ENCODE measurements at places on chromosomes 3 and 15.

- DNase-seq = no peak
Measured at GRCh38 chr3:30181178-30181465, 425.3 kb upstream of the TGFBR2 start.

GRCh38 chr3:78267235-78267634, 1227.3 kb downstream of the ROBO2 start:
- no peak for DNase-seq

DNA sequence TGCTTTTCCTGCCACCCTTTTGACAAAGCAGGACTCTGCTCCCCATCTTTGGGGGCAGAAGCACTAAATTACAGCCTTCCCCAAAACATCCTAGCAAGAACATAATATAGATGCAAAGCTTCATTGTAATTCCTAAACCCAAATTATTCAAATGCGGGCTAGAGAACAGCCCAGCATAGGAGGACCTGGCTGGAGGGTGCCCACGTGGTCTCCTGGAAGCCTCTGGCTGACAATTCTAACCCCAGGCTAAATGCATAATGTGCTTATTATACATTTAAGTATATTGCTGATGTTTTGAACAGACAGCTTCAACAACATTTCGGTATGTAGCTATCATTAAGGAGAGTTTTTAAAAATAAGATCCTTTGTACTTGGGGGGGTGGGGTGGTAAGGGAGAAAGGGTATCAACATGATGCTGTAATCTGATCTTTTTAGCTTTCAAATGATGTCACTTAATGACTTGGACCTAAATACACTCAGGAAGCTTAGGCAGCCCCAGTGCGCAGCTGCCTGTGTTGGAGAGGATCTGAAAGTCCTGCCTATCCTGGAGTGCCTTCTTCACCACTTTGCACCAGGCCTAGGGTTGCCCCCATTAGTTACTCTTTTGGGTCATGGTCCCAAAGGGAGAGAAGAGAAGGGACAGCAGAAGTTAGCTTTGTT, 57.2 kb upstream of the USP3 start:
- DNase-seq = no peak

GRCh38 chr3:43031485-43031884, 52.4 kb downstream of the GASK1A start:
- DNase-seq = no peak

DNA sequence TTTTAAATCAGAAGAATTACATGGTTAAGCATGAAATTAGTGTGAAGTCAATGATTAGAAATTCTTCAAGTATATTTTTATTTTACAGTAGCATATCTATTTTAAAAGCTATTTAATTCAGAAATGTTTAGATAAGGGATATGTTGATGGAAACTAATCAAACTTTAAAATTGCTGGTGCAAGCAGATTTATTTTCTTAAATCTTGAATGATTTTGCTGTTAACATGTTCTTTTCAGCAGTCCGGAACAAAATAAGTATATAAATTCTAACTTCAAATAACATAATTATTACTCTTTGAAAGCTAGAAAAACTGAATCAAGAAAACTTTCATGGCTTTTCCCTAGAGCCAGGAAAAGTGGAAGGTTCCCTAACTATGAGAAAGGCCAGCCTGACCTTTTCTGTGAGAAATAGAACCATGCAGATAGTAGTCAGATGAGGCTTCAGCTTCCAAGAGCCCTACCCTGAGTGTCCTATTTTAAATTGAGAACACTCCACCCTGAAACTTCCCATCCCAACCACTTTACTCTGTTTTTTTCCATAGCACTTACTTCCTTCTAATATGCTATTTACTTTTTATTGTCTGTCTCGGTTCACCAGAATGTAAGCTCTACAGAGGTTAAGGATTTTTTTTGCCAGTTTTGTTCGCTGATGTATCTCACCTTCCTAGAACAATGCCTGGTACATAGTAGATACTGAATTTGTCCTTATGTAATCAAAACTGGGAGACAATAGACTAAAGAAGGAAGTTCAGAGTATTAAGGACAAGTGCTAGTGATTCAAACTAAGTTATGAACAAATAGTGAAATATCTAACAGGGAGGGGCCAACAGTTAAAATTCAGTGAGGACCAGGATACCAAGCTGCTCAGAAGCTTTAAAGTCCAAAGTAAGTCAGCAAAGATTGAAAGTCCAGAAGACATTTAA, 66.8 kb downstream of the CD200R1L start:
- no peak for DNase-seq

DNA sequence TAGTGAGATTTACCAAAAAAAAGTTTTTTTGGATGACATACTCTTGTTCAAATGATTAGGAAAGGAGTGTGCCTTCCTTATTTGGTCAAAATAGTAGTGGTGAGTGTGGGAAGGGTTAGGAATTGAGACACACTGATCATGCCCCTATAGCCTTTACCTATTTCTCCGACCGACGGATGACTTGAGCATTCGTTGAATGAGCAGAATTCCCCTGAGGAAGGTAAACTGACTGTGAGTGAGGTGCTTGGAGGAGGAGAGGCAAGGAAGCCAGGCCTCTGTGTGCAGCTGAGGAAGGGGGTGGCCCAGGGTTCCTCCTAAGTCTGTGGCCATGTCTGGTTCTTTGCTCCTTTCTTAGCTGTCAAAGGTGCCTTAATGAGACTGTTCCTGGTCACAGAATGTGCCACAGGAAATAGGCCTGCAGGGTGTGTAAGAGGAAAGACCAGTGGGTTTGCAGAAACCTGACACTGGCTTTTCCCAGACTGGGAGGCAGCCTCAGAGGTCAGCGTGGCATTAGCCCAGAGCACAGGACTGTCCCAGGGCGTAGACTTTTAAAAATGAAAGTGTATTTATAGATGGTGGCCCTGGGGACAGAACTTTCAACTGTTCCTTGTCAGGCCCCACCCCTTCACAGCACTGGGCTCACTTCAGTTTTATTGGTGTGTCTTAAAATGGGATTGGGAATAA, 307.7 kb upstream of the C2CD4B start:
- DNase-seq = no peak

- no peak for DNase-seq
Measured at GRCh38 chr15:57607570-57608000, 15.9 kb downstream of the MYZAP start.

- DNase-seq = no peak
Measured at GRCh38 chr3:48984663-48985062, 5.4 kb upstream of the P4HTM start.

DNA sequence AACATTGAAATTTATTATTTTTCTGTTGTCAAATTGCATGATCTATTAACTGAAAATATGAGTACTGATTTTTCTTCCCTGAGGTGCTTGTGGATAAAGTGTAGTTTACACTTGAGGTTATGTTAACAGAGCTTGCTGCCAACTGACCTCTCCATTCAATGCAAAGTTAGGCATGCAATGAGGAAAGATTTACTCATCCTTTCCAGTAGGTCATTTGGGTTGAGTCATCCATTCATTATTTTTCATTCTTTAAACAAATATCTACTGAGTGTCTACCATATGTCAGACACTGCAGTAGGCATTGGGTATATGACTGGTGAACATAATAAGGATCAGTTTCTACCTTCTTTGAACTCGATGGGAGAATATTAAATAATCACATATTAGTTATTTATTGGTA, 604.1 kb downstream of the EDEM1 start:
- DNase-seq = no peak

GRCh38 chr3:17605032-17605431, 137.4 kb downstream of the TBC1D5 start:
- no peak for DNase-seq

- no peak for DNase-seq
Measured at GRCh38 chr3:197533927-197534725, 21.6 kb downstream of the BDH1 start.

DNA sequence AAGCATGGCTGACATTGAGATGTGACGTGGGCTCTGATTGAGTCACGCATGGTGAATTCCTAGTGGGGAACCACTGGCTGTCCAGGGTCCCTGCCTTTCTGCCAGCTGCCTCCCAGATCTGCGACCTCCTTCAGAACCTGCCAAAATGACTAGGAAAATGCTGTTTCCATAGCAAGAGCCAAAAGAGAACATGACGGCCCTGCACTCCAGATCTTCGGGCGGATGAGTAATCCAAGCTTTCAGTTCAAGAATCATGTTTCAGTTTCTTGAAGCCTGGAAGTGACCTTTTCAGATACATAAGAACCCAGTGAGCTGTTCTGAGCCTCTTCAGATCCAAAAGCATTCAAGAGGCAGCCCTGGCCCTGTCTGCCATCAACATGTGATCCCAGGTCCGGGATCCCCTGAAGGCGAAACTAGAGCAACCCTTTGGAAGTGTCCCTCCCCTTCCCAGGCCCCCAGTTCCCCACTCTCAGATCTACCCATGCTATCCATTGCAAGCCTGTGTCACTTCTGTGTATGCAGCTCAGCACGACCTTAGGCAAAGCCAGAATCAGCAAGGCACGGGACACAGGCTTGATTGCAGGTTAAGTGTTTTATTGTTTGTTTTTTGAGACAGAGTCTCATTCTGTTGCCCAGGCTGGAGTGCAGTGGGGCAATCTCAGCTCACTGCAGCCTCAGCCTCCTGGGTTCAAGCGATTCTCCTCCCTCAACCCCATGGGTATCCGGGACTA, 19.7 kb downstream of the ANKRD63 start:
- DNase-seq = no peak

- no peak for DNase-seq
Measured at GRCh38 chr3:194705761-194706160, 20.1 kb downstream of the FAM43A start.

- DNase-seq = no peak
Measured at GRCh38 chr3:97889814-97890213, 68.0 kb downstream of the CRYBG3 start.

DNA sequence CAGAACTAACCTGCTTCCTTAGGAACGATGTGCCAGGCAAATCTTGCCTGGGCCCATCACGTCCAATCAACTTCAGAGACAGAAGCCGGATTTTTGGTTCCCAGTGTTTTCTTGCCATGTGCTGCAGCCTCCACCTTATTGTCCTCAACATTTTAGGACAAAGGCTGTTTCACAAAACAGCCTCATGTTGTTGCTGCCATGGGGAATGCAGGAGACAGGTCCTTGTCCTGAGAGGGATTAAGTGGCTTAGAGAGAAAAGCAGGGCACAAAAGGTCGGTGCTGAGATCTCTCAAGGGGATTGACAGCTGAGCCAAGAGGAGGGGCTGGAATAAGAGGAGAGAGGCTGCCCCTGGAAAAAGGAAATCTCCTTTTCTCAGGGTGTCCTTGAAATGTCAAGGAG, 11.3 kb upstream of the NMNAT3 start:
- DNase-seq = no peak

GRCh38 chr15:48250640-48251076, 44.6 kb downstream of the SLC12A1 start:
- no peak for DNase-seq

DNA sequence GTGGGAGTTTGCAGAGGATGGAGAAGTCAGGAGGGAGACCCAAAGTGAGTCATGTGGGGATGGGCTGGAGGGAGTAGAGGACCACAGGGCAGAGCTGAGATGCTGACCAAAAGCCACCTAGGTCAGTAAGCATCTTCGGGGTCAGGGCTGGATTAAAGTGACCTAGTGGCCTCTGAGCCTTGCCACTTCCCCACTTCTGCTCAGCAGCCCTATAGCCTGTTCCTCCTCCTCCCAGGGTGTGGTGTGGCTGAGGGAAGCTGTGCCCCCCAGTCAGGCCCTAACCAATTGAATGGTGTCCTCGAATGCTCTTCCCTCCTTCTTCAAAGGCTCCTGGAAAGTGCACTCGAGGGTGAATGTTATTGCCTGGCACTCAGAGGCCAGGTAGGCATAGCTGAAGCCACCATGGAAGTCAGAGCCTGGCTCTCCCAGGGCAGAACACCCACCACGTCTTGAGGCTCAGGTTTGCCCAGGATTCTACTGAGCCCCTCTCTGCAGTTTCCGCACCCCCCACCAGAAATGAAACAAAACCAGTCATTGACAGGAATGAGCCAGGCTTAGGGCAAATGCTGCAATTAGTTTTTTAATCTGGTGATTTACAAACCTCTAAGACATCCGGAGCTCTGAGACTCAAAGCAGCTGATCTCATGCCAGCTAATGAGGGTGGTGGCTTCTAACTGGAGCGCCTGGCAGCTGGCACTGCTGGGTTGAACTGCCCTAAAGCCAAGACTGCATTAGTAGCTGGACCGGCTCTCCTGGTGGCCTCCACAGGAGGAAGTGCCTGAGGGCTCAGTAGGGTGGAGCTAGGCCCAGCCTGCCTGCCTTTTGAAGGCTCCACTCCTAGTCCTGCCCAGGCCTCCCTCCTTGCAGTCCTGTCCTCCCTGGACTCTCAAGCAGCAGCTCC, 26.0 kb upstream of the VIPR1 start:
- DNase-seq = no peak

GRCh38 chr3:69441040-69441439, 55.2 kb upstream of the FRMD4B start:
- no peak for DNase-seq

DNA sequence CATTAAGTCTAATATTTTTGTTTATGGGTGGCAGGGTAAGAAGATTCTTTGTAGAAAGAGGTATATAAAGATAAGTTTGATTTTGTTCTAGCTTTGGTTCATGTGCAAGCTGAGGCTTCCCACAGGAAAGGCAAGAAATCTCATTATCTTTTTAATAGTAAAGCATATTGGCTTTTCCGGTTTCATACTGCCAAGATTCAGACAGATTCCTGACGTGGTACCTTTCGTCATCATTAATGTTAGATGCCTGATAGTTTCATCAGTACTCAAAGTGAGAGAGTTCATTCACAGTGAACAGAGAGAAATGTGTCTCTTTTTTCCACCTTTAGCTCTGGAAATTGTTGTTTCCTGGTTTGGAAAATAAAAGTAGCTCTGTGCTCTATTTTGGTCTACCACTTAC, 16.5 kb downstream of the TPM1 start:
- no peak for DNase-seq

GRCh38 chr15:42919308-42919707, 1.3 kb downstream of the TTBK2 start:
- DNase-seq = no peak

GRCh38 chr3:13676356-13677017, 127.6 kb downstream of the FBLN2 start:
- DNase-seq = no peak

GRCh38 chr15:58738046-58738707, 11.3 kb downstream of the ADAM10 start:
- DNase-seq = no peak

DNA sequence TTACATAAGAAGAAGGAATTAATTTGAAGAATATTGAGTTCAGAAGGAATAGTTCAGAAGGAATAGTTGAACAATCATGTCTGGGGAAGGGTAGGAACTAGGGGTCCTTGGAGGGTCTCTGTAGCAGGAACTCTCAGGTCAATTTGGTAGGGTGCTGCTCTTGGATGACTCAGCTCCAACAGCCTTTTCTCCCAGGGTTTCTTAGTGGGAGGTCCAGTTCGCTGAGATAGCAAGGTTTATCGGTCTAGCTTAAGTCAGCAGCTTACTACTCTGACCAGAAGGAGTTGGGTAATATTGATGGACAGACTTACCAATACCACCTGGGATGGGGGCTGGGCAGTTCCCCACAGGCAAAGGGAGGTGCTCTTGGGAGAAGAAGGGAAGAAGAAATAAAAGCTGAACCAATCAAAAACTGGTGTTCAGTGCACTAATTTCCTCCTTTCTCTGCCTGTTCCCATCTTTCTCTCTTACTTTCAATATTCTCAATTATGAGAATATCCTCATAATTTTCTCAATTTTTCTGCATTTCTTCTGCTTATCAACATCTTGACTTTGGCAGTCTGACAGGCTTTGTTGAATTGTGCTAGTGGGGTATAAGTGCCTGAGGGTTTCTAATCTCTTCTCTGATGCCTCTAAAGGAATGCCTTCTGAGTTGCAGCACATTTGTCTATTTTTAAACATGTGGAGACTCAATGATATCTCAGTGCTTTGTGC, 14.4 kb upstream of the MITF start:
- no peak for DNase-seq

Data from activated T-helper 9 cell treated with anti-CD3 and anti-CD28 coated beads, Interleukin-2, amount 50 U/mL, for 16 hours (primary cell).